ENCODE measurements at places on chromosomes 7 and 10. TPM values are rescaled to one million over a fixed set of nuclear protein-coding genes. Genes with fewer than 3 reads are reported as not detected.

Gene RNF32
- 2.2 TPM for total RNA-seq

DNA sequence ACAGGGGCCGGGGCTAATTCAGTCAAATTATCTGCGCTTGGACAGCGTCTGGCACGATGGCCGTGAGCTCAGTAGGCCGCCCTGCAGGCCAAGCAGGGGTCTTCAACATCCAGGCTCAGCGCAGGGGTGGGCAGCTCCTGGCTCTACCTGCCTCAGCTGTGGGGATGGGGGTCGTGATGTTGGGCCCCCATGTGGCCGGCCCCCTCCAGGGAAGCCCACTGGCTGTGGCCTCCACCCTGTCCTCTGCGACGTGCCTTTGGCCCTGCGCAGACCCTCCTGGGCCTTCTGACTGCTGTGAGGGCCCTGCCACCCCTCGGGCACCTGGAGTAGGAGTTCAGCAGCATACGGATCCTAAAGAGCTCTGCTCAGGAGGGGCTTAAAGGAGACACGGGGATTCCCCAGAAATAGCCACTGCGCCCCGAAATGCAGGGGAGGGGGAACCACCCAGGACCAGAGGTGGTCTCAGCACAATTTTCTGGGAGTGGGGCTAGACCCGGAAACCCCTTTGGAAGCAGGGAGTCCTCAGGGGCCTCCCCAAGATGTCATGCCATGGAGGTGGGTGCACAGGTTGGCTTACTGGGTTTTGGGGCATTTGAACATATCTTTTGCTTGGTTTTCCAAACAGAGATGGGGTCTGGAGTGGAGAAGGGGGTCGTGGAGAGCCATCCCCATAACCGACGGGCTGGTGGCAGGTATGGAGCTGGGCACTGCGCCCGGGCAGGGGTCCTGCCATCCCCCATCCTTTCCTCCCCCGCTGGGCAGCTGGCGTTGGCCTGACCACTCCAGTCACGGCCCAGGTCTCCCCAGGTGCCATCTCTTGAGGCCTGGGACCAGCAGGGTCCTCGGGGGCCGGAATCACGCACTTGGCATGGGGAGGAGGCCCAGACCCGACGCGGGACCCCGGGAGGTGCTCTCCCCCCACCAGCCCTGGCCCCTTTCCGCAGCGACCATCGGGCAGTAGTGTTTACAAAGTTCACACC lies 4.0 kb upstream of the ADAP1 start:
- DNase-seq = peak; percentile 29

- no peak for DNase-seq
Measured at GRCh38 chr10:17019696-17020095, 109.9 kb downstream of the CUBN start.

- DNase-seq = no peak
Measured at GRCh38 chr7:114107522-114107921, 188.7 kb upstream of the PPP1R3A start.
